ENCODE measurements at places on chromosomes 3 and 15.

- DNase-seq: no peak
Measured at GRCh38 chr3:56467108-56467507, 1.2 kb downstream of the ERC2 start.

DNA sequence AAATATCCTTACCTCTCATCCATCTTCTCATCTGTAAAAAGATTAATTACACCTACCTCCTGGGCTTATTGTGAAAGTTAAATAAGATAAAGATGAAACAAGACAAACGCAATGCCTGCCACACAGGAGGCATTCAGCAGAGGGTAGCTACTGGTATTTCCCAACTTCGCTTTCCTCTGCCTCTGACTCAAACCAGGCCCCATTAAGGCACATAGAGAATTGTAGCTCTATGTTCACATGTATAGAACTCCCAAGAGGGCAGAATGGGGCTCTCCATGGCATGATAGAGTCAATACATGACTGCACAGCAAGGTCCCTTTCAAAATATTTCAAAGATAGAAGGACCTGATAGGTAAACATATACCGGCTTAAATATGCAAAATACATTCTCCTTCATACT is 1.4 kb downstream of the LYSMD2 start:
- DNase-seq: no peak

- DNase-seq: no peak
Measured at GRCh38 chr15:24919446-24919845, 35.3 kb upstream of the SNRPN start.

- no peak for DNase-seq
Measured at GRCh38 chr3:99084826-99085225, 183.3 kb upstream of the DCBLD2 start.

- DNase-seq: no peak
Measured at GRCh38 chr3:38059591-38059990, 20.6 kb downstream of the DLEC1 start.

GRCh38 chr3:71910108-71910507 is 125.2 kb upstream of the PROK2 start:
- DNase-seq: no peak

DNA sequence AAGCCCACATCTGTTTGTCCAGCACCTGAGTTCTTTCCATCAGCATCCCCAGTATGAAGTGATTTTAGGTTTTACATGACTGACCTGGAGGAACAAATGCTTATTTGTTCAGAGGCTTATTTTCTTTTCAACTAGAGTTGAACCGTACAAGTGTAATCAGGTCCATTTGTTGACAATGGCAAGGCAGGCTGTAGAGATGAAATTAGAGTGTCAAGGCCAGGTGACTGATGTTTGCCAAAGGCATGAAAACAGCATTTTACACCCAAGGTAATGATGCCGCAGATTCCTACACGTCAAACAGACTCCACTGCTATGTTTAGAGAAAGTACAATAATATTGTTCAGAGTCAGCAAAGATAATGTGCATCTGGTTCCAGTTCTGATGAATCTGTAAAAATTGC is 96.5 kb downstream of the KCNAB1 start:
- no peak for DNase-seq

DNA sequence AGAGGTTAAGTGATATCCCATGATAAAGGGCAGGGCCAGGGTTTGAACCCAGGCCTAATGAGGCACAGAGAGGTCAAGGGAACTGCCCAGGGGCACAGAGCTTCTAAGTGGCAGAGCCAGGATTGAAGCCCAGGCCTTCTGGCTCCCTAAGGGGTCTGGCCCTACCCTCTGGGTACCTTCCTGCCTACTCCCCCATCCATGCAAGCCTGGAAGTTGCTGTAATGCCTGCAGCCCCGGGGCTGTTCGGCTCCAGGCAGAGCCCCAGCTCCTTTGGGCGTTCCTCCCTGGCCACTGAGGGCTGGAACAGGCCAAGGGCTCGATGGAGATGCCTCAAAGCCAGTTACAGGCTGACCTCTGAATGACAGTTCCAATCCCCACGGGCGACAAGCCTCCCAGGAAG is 4.5 kb downstream of the GRIP2 start:
- DNase-seq: no peak

DNA sequence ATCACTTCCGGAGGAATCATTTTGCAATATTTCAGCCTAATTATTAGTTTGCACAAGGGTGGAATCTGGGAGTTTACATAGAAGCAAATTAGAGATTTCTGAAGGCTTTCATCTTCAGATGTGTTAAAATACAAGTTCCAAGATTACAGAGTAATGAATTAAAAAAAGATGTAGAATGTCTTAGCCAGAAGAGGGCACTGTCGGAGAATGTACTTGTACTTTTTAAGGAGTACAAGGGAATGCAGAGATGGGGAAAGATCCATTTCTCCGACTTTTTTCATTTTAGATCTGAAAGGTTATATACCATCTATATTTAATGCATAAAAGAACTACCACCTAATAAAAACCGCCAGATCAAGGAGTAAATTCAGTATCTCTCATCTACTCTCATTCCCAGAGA is 43.1 kb upstream of the WDR5B start:
- no peak for DNase-seq

DNA sequence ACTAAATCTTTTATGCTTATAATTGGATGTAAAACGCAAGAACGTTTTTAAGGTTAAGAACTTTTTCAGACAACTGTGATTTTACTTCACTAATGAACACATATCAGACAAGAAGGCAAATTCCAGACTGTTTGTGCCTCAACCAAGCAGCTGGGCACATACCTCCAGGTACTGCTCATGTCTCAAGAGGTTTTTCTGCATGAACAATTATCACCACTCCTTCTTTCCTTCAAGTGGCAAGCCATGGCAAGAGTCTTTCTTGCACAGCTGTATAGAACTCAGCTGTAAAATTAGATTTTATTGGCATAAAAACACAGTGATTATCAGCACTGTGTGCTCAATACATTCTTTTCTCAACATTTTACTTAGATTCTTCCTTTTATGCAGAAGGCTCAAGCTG is 64.3 kb downstream of the FNDC3B start:
- DNase-seq: no peak

DNA sequence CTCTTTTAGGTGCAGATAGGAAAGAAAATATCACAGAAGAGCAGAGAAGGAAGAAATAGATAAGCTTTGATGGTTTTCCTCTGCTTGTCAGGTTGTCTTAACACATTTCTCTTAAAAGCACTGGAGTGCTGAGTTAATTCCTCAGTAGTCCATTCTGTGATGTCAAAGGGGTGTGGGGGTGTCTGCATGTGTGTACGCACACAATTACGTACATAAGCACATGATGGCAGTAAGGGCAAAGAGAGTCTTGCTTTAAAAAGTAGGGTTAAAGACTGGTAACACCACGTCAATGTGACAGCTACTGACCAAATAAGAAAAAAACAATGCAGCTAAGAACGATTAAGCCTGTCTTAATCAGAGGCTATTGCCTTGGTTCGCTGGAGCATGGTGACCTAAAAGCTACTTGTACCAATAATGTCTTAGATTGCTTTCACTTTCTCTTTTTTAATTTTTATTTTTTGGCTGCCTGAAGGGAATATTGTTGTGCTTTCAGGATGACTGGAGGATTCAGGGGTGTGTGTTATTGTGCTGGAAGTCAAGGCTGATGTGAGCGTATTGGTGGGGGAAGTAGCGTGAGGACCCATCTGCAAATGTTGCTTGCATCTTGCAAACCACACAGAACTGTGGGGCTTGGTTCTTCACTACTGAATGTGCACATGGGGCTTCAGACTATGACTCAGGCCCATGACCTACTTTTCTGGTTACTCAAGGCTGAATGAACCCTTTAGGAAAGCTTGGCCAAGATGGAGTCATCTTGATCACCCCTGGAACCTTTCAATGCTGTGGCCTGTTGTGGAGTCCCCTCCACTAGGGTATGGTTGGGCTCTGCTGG is 417.8 kb upstream of the TPM1 start:
- DNase-seq: no peak

DNA sequence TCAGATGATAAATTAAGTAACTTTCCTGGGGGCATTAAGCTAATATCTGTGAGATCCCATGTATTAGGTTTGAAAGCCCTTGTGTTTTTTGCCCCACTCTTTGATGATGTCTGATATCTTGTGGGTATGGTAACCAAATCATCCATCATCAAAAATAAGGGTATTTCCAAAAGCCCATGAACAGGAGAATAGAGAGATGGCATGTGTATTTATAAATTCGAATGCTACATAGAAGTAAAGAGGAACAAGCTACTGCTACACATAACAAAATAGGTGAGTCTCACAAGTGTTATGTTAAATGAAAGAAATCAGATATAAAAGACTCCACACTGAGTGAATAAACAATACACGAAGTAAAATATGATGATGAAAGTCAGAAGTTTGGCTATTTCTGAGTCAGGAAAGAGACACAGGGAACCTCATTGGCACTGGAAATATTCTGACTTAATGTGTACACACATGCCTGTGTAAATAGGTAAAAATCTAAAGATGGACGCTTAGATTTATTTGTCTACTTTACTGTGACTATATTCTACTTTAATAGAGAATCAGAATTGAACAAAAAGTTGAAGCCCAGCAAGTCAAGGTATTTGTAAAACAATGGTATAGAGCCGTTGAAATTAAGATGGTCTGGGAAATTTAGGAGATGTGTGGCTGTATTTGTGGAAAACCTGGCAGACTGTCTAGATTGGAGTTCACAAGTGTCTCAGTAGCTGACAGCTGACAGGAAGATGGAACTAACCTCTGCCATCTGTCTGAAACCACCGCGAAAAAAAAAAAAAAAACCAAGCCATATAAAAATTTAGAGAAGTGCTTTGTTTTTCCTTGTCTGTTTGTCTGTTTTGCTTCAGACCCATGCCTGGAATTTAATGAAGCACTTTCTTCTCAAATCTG is 111.0 kb upstream of the TGFBR2 start:
- no peak for DNase-seq

DNA sequence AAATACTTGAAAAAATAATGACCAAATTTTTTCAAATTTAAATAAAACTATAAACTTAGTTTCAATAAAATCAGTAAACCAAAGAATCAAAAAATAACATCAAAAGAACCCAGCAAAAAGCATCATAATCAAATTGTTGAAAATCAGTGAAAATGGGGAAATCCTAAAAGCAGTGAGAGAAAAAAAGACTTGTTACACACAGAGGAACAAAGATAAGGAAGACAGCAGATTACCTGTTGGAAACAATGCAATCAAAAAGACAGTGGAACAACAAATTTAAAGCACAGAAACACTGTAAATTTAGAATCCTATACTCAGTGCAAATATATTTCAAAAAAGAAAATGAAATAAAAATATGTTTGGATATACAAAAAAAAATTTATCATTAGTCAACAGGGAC is 156.2 kb upstream of the LMCD1 start:
- DNase-seq: no peak

GRCh38 chr3:28150465-28151206 is 90.8 kb upstream of the CMC1 start:
- no peak for DNase-seq

- no peak for DNase-seq
Measured at GRCh38 chr3:189331002-189331418, 159.2 kb downstream of the TPRG1 start.

GRCh38 chr3:59771768-59772181 is 722.0 kb upstream of the CFAP20DC start:
- no peak for DNase-seq

GRCh38 chr3:159938714-159939113 is 49.9 kb upstream of the IL12A start:
- no peak for DNase-seq

GRCh38 chr15:58770519-58770856 is 614 bp upstream of the MINDY2 start:
- DNase-seq: peak; percentile 28

- DNase-seq: no peak
Measured at GRCh38 chr15:73052653-73053397, 562 bp downstream of the NEO1 start.

DNA sequence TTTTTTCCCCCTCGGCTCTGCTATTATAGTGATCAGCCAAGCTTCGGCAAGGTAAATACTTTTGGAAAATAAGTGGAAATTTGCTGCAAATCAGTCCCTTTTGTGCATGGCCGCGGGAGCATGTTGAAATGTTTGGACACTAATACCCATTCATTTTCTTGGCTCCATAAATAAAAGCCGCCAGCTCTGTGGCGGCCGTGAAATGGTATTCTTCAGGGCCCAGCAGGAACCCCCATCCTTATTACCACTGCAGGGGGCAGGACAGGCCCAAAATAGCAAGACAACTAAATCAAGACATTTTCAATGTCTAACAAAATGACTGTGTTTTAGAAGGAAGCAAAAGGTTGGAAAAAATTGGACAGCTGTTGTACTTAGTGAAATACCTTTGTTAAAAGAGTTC is 362.3 kb downstream of the NR2F2 start:
- DNase-seq: no peak

DNA sequence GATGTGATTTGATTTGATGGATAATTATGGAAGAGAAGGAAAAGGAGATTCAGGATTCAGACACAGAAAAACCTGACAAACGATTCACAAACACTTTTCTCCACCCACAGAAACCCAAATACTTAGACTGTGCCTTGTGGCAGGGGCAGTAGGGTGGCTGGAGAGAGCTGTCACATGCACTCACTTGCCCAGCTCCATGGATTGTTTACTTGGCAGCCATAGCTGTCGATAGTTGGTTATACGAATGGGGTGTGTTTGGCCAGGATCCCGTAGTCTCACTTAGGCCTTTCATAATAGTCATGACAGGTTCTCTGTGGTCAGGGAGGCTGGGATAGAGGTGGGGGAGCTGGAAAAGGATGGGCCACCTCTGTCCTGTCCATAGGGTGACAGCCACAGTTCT is 76.9 kb downstream of the CACNA1D start:
- DNase-seq: no peak

GRCh38 chr3:45109771-45110508 is 36.2 kb downstream of the CDCP1 start:
- peak; percentile 90 for DNase-seq

DNA sequence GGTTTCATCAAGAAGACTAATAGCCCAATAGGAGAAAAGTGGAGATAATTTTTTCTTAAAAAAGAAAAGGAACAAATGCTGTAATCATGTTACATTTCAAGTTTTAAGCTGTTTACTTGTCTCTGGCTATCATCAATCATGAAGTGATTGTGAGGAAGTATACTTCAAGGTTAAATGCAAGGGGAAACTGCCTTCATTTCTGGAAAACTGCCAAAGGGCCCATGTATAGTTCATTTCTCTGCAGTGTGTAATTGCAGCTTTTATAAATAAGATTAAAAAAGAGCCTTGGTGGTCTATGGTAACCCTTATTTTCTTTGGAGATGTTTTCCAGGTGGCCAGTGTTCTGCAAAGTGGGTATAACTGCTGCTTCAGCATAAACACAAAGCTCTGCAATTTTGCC is 101.9 kb downstream of the GRM7 start:
- DNase-seq: no peak

All from GF-D8 (cell line).